ENCODE measurements at places on chromosomes 3 and 15. TPM values are rescaled to one million over a fixed set of nuclear protein-coding genes. Genes with fewer than 3 reads are reported as not detected.

DNA sequence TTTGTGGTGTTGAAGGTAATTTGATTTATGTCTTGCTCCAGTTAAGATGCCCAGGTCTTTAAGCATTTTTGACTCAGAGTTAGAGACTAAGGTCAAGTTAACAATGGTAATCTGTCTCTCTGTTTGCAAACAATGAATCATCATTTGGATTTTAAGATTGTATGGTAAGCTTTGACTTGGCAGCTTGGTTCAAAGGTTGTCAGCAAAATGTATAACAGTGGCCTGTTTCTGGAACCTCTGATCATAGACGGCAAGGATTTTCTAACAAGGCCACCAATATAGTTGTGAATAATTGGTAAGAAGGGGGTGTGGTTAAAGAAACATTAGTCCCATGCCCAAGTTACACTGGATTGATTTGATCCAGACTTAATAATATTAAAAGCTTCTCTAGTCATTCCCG is 775.2 kb upstream of the GOLIM4 start:
- H3K27me3 ChIP-seq, result no peaks in the 10 kb centered on the region
- DNase-seq, result no peak
- H3K27ac ChIP-seq, result no peak overlapping the region
- no peaks in the 10 kb centered on the region for H3K36me3 ChIP-seq

GRCh38 chr3:145882436-145882835 is 278.5 kb downstream of the PLOD2 start:
- no peak for DNase-seq
- H3K4me3 ChIP-seq, result no peak overlapping the region
- H3K27ac ChIP-seq, result no peak overlapping the region
- no peaks in the 10 kb centered on the region for H3K27me3 ChIP-seq
- no peaks in the 10 kb centered on the region for H3K4me1 ChIP-seq

GRCh38 chr15:29470794-29471193 is 201.2 kb upstream of the NSMCE3 start:
- no peaks in the 10 kb centered on the region for H3K4me1 ChIP-seq
- no peak overlapping the region for H3K4me3 ChIP-seq
- H3K27ac ChIP-seq, result no peak overlapping the region
- no peak for DNase-seq
- H3K36me3 ChIP-seq, result no peaks in the 10 kb centered on the region

DNA sequence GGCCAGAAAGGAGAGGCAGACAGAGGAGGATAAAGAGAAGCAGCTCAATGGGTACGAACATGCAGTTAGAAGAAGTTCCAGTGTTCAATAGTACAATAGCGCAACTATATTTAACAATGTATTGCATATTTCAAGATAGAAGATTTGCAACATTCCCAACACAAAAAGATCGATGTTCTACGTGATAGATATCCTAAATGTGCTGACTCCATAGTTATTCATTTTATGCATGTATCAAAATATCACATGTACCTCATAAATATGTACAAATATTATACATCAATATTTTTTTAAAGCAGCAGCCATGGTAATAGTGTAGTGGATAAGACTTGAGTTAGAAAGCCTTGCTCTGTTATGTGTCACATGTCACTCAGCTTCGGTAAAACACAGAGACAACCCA is 110.2 kb upstream of the ASB14 start:
- peaks cover 24% of the 10 kb centered on the region for H3K27me3 ChIP-seq
- H3K27ac ChIP-seq, result no peak overlapping the region
- no peak overlapping the region for H3K4me3 ChIP-seq
- peaks cover 4% of the 10 kb centered on the region for H3K4me1 ChIP-seq

- no peaks in the 10 kb centered on the region for H3K27me3 ChIP-seq
- H3K36me3 ChIP-seq, result no peaks in the 10 kb centered on the region
- no peak overlapping the region for H3K27ac ChIP-seq
- no peak overlapping the region for H3K4me3 ChIP-seq
- H3K4me1 ChIP-seq, result no peaks in the 10 kb centered on the region
Measured at GRCh38 chr3:117580806-117581205, 871.2 kb downstream of the TUSC7 start.

DNA sequence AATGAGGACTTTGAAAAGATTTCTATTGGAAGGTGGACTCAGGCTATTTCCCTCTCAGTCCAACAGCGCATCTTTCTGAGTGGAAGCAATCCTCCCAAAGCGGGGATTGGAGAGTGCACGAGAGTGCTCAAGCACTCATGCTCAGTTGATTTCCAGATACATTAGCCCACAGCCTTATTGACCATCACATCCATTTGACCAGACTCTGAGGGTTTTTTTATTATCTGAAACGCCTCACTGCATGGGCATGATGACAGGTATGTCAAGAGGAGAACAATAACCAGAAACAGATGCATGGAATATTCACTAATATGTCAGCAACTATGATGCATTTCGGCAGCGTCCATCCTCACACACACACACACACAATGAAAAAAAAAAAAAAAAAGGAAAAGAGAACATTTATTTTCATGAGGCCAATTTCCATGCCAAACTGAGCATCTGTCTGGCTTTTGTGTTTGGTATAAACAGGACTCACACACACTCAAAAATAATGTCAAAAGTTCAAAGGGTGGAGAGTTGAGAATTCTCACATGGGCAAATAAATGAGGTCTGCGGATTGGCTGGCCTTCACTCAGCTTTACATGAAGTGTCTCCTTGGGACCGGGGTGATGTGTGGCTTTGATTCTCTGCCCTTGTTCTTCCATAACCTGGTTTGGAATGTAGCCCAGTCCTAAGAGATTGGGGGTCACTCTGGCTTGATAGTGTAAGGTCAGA is 371.6 kb downstream of the MCTP2 start:
- H3K36me3 ChIP-seq, result peaks cover 4% of the 10 kb centered on the region
- H3K27me3 ChIP-seq, result peaks cover 83% of the 10 kb centered on the region
- no peak overlapping the region for H3K4me3 ChIP-seq
- no peak for DNase-seq
- H3K27ac ChIP-seq, result no peak overlapping the region
- peaks cover 19% of the 10 kb centered on the region for H3K4me1 ChIP-seq

- no peak overlapping the region for H3K4me3 ChIP-seq
- no peak overlapping the region for H3K27ac ChIP-seq
- H3K36me3 ChIP-seq, result no peaks in the 10 kb centered on the region
- H3K4me1 ChIP-seq, result peaks cover 3% of the 10 kb centered on the region
Measured at GRCh38 chr3:29936054-29936453, 655.2 kb downstream of the RBMS3 start.

DNA sequence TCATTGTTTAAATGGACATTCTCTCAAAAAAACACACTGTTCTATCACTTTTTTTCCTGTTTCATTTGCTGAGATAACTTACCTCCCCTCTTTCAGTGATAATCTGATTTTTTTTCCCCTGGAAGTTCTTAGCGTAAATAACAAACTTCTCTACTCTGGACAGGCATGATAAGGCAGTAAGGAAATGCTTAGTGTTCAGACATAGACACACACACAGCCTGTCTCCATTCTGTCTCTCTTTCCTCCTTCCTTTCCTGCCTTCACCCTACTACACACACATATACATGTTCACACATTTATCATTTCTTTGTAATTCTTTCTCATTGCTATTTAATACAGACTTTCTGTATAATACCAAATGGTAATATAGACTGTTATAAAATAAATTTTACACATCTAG is 470.8 kb upstream of the ROBO1 start:
- H3K36me3 ChIP-seq, result no peaks in the 10 kb centered on the region
- DNase-seq, result no peak
- H3K4me3 ChIP-seq, result no peak overlapping the region

- no peak overlapping the region for H3K27ac ChIP-seq
- no peak overlapping the region for H3K4me3 ChIP-seq
- H3K36me3 ChIP-seq, result no peaks in the 10 kb centered on the region
Measured at GRCh38 chr15:53670701-53671100, 88.8 kb downstream of the WDR72 start.

- no peak overlapping the region for H3K27ac ChIP-seq
- peaks cover 23% of the 10 kb centered on the region for H3K27me3 ChIP-seq
- no peaks in the 10 kb centered on the region for H3K36me3 ChIP-seq
Measured at GRCh38 chr15:58228718-58229117, 90.5 kb downstream of the AQP9 start.

GRCh38 chr3:153372326-153372725 is 210.3 kb downstream of the RAP2B start:
- no peaks in the 10 kb centered on the region for H3K36me3 ChIP-seq
- no peak overlapping the region for H3K27ac ChIP-seq
- no peak for DNase-seq
- no peak overlapping the region for H3K4me3 ChIP-seq
- no peaks in the 10 kb centered on the region for H3K27me3 ChIP-seq
- no peaks in the 10 kb centered on the region for H3K4me1 ChIP-seq

DNA sequence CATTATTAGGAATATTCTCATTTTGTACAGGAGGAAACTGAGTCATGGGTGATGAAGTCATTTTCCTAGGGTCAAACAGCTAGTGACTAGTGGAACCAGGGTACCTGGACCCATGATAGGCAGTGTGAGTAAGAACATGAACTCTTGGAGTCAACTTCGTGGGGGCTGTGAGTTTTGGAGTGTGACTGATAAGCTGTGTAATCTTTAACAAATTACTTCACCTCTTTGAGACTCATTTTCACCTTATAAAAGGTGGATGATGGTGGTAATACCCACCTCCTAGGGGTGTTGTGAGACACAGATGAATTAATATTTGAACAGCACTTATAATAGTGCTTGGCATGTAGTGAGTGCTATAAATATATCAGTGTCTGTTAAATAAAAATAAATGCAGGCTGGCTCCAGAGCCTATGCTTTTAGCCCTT is 9.1 kb downstream of the SEMA6D start:
- no peak overlapping the region for H3K4me3 ChIP-seq
- no peak for DNase-seq
- no peaks in the 10 kb centered on the region for H3K36me3 ChIP-seq
- no peaks in the 10 kb centered on the region for H3K4me1 ChIP-seq
- no peak overlapping the region for H3K27ac ChIP-seq

GRCh38 chr3:18900994-18901393 is 247.3 kb upstream of the KCNH8 start:
- peaks cover 17% of the 10 kb centered on the region for H3K27me3 ChIP-seq
- peaks cover 5% of the 10 kb centered on the region for H3K4me1 ChIP-seq
- no peak overlapping the region for H3K27ac ChIP-seq

DNA sequence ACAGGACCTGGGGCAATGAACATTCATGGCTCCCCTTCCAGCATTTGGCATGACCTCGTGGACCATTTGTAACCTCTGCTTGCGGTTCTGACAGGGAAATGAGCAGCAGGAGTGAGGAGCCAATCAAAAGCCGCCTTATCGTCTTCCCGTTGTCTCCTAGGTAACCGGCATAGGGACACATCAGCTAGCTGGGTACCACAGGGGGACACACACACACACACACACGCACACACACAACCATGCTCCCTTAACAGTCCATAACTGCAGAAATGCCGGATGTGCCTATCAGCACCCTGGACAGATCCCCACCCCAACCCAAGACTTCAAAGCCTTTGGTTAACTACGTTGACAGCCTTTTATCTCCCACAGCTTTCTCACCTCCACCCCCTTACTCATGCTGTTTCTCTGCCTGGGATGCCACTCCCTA is 53.4 kb upstream of the CCDC174 start:
- no peak overlapping the region for H3K4me3 ChIP-seq
- peaks cover 3% of the 10 kb centered on the region for H3K4me1 ChIP-seq
- peaks cover under 1% of the 10 kb centered on the region for H3K36me3 ChIP-seq
- no peak overlapping the region for H3K27ac ChIP-seq
- peaks cover 46% of the 10 kb centered on the region for H3K27me3 ChIP-seq

GRCh38 chr15:54594115-54594514 is 602.6 kb downstream of the RSL24D1 start:
- no peak overlapping the region for H3K4me3 ChIP-seq
- no peaks in the 10 kb centered on the region for H3K27me3 ChIP-seq
- H3K36me3 ChIP-seq, result no peaks in the 10 kb centered on the region
- no peak overlapping the region for H3K27ac ChIP-seq
- no peaks in the 10 kb centered on the region for H3K4me1 ChIP-seq

GRCh38 chr3:4351164-4351855 is 48.1 kb downstream of the SETMAR start:
- H3K36me3 ChIP-seq, result peaks cover 1% of the 10 kb centered on the region
- DNase-seq, result peak; percentile 53
- peak overlapping the region; percentile 71 for H3K4me3 ChIP-seq
- H3K27me3 ChIP-seq, result no peaks in the 10 kb centered on the region
- peak overlapping the region; percentile 88 for H3K27ac ChIP-seq

GRCh38 chr3:178087376-178087775 is 448.9 kb upstream of the KCNMB2 start:
- H3K4me1 ChIP-seq, result peaks cover 2% of the 10 kb centered on the region
- H3K4me3 ChIP-seq, result no peak overlapping the region
- no peak for DNase-seq
- no peaks in the 10 kb centered on the region for H3K36me3 ChIP-seq
- no peak overlapping the region for H3K27ac ChIP-seq

Gene PRTG
- not detected for total RNA-seq

Gene DLL4
- not detected for total RNA-seq

Gene CTDSPL
- total RNA-seq, result 4.7 TPM

Gene RASL12
- not detected for total RNA-seq

Gene CCR8
- total RNA-seq, result 47.6 TPM

Gene CCR2
- 37.9 TPM for total RNA-seq

Gene PROS1
- total RNA-seq, result 0.84 TPM

Gene CILP
- total RNA-seq, result 0.05 TPM

Data from activated CD8-positive, alpha-beta memory T cell treated with anti-CD3 and anti-CD28 coated beads, Interleukin-2, amount 10 ng/mL, durations not matched to agents 7 days and 5 days (primary cell).